ENCODE measurements at places on chromosomes 16 and 17.
A peak's percentile ranks its signal among the peaks of the same experiment; 100 is the strongest.

GRCh38 chr16:10995565-10995964 is 51.2 kb downstream of the CLEC16A start:
- no peak for DNase-seq

- DNase-seq: no peak
These were observed 41.0 kb downstream of the FOXL1 start for GRCh38 chr16:86619239-86619794.

DNA sequence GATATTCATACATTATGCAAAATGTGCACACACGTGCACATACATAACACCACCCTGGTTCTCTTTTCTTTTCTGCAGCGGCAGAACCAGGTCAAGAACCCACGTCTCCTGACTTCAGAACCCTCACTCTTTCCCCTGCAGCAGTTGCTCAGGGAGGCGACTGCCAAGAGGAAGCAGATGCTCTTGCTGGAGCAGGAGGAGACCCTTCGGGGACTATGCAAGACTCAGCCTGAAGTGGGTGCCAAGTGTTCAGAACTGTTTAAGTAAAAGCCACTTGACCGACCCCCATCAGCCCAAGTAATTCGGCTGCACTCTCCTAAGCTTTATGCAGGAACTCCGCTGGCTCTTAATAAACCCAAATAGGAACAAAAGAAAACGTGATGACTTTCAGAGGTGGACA is 193.8 kb downstream of the SLC39A11 start:
- peak; percentile 18 for DNase-seq

DNA sequence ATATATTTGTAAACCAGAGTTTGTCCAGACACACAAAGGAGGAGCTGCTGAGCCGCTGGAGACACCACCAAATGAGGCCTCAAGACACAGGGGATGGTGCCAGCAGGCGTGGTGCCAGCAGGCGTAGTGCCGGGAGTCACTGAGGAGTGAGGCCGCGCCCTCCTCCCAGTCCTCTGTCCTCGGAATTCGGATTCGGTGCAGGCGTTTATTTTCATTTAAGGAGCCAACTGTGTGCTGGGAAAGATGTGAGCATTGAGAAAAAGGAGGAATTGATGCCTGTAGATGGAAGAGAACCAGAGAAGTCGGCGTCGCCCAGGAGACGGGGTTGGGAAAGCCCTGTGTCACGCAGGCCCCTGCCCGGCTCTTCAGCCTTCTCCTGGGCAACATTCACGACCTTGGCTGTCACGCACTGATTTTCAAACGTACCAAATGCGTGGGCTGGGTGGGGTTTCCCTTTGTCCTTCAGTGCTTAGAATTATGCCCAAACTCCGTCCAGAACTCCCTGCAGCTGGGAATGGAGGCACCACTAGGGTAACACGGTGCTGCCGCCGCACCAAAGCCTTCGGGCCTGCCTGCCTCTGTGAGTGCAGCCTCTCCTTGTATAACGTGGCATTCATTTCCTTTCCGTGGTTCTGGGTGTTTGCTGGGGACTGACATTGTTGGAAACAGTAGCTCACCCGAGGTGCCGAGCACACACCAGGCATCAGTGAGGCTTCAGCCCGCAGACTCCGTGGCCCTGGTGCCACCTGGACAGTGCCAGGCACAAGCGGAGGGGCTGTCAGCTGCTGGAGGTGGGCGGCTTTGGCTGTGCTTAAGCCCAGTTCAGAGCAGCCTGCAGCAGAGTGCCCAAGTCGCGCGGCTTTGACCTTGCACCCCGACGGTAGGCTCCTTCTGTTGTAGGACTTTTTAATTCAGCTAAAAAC is 49.0 kb upstream of the CHMP6 start:
- peak; percentile 23 for DNase-seq

DNA sequence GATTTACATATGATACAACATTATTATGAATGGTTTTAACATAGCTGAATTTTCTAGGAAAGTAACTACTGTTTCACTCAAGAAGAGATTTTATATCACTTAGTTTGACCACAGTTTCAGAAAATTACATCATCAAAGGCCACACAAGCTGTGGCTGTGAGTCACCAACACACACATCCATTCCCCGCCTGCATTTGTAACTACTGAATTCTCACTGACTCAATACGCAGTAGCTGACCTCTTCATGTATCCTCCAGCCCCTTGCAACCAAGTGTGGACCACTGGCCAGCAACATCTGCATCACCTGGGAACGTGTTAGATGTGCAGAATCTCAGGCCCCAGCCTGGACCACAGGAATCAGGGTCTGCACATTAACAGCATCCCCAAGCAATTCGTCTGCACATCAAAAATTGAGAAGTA is 197.6 kb downstream of the XYLT1 start:
- no peak for DNase-seq

DNA sequence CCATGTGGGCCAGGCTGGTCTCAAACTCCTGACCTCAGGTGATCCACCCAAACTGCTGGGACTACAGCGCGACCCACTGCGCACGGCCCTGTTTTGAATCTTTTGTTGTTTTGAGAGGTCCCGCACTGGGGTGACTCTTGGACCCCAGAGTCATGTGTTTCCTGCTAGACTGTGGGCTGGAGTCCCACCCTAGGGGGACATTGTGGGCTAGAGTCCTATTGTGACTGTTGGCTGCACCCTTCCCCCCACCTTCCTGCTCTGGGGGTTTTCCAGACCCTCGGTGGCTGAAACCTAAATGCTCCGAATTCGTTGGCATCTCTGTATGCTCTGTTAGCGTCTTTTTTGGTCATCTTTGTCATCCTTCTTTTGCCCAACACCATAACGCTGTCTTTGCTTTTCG is 16.0 kb downstream of the NUPR1 start:
- no peak for DNase-seq

All from NCI-H2171 treated with DMSO at 0.1 percent for 48 hours (cell line).